GM13977 (cell line): ENCODE measurements at places on chromosomes 11 and 22.

GRCh38 chr11:1082728-1083620 lies 8.3 kb downstream of the MUC2 start:
- DNase-seq, result no peak

GRCh38 chr11:100353083-100353482 lies 334.0 kb upstream of the ARHGAP42 start:
- DNase-seq, result no peak

DNA sequence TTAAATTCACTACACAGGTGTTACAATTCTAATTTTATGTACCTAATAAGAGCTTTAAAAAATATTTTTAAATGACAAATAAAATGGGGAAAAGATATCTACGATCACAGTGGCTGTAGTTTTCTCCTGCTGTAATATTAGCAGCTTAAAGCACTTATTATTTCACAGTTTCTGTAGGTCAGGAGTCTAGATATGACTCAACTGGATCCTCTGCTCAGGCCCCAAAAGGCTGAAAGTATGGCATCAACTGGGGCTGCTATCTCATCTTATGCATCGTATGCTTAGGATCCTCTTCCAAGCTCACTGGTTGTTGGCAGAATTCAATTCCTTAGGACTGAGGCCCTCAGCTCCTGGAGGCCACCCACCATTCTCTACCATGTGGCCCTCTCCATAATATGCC lies 12.8 kb downstream of the FBXO3 start:
- peak; percentile 64 for DNase-seq

DNA sequence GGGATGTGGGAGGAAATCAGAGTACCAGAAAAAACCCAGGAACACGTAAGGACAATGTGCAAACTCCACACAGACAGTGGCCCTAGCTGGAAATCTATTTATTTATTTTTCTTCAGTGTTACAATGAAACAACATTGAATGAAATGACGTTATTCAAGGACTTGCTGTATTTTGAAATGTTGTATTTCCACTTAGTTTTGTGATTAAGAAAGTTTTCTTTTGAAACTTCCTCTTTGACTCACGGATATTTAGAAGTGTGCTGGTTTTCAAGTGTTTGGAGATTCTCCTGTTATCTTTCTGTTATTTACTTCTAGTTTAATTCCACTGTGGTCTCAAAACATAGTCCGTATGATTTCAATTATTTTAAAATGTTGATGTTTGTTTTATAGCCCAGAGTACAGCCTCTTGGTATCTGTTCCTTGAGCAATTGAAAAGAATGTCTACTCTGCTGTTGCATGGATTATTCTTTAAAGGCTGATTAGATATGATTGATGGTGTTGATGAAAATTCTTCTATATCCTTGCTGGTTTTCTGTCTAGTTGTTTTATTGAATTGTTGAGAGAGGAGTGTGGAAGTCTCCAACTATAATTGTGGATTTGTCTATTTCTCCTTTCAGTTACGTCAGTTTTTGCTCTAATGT lies 141.0 kb downstream of the ARHGAP20 start:
- no peak for DNase-seq

- DNase-seq, result no peak
Observed at GRCh38 chr22:37403267-37403960, 23.9 kb downstream of the ELFN2 start.

DNA sequence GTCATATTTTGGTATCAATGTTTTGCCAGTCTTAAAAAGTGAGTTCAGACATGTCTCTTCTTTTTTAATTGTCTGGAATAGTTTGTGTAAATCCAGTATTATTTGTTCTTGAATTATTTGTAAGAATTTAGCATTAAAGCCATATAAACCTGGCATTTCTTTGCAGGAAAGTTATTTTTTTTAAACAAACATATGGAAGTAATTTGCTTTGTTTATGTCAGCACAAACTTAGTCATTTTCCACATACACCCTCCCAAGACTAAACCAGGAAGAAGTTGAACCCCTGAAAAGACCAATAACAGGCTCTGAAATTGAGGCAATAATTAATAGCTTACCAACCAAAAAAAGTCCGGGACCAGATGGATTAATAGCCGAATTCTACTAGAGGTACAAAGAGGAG lies 9.1 kb upstream of the CCDC81 start:
- no peak for DNase-seq

DNA sequence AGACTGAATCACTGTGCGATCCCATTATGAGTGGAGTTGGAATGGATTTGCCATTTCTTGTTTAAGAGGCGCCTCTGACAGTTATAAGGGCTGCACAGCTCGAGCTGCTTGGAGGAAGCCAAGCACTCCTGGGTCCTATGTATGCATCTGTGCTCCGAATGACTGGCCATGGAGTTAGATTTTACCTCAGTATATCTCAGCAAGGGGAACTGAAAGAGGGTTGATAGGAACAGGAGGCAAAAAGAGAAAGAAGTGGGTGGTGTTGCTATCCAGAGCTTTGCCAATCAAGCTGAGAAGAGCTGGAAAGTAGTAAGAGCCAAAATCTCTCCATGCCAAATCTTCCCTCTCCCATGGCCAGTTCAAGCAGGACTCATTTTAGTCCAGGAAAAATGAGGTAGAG lies 632.0 kb upstream of the KIRREL3 start:
- no peak for DNase-seq

DNA sequence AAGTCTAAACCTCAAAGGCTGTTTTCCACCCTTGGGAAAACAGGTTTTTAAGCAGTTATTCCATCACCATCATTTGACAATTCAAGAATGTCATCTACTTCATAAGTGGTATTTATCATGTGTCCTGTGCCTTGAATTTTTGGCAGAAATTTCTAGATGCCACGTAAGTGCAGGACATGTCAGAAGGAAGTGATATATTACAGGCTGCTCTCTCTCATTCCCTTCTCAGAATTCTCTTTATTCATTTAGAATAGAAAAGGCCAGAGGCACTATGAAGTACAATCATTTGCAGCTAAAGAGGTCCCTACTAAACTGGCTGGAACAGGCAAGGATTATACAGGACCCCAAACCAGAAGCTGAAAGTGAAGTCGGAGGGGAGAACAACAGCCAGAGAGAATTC lies 11.9 kb downstream of the RBFOX2 start:
- DNase-seq, result no peak

DNA sequence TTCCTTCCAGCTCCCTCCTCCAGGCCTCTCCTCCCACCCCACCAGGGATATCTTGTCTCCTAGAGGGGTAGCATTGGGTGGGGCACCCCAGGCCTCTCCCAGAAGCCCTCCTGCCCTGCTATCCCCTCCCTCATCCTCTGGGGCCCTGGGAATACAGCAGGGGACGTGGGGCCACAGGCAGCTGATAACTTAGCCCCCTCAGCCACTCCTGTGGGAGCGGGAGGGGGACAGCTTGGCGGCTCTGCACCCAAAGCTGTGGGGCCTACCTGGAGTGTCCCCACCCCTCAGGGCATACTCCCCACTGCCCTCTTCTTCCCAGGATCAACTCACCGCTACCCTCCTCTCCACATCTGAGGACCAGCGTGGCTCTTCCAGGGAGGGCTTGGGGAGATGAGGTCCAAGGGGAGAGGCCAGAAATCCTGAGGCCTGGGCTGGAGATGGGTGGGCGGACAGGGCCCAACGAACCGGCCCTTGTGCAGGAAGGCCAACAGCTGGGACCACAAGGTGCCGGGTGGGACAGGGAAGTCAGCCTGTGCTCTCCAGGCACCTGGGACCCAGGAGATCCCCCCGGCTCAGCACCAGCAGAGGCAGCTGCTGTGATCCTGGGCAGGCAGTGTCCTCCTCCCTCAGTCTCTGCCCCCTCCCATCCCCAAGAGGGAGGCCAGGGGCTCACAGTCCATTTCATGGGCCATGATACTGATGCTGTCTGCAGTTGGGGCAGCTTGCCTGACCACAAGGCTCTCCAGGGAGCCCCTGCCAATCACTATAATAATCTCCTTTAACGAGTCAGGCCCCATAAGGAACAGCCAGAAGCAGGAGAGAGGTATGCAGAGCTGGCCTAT lies 23.2 kb downstream of the NEAT1 start:
- DNase-seq, result no peak

DNA sequence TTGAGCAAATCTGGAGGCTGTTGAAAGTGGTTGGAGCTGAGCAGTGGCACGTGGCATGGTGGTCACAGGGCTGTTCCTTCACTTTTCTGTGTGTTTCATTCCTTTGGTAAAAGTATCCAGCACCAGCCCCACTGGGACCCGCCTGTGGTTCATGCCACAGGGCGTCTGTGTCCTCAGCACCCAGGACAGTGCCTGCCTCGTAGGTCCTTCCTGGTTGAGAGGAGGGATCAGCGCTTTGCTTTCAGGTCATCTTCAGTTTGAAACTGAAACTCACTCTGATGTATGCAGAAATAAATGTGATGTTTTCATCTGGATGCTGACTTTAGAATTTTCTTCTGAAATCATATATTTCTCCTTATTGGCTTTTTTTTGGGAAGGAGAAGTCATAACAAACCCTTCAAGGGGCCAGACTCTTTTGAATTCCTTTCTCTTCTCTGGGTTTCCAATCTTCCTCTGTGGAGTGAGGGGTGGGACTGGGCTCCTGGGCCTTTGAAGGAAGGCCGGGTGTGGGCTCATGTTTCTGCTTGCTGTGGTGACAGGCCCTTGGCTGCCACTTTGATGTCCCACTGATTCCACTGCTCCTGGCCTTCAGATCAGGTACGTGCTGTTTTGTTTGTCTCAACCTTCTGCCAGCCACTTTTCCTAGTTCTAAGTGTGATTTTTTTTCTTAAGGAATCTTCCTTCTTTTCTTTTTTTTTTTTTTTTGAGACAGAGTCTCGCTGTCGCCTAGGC lies 26.2 kb downstream of the TBC1D22A start:
- peak; percentile 71 for DNase-seq

- DNase-seq, result no peak
Observed at GRCh38 chr11:100923555-100923954, 206.1 kb downstream of the PGR start.

GRCh38 chr11:92709329-92709728 lies 260.1 kb upstream of the MTNR1B start:
- DNase-seq, result no peak

GRCh38 chr11:91796999-91797398 lies 427.6 kb upstream of the FAT3 start:
- no peak for DNase-seq

- peak; percentile 90 for DNase-seq
Observed at GRCh38 chr11:74726547-74727182, 4.6 kb downstream of the CHRDL2 start.

DNA sequence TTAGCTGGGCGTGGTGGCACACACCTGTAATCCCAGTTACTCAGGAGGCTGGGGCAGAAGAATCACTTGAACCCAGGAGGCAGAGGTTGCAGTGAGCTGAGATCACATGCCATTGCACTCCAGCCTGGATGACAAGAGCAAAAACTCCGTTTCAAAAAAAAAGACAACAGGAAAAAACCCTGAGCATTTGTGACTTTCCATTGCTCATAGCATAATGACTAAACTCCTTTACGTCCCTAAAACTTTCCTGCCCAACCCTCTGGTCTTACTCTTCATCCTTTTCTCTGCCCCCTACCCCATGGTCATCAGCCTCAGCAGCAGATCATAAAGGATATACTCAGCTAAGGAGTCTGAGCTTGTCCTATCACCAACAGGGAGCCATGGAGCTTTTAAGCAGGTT lies 6.8 kb upstream of the LDLRAD3 start:
- no peak for DNase-seq

DNA sequence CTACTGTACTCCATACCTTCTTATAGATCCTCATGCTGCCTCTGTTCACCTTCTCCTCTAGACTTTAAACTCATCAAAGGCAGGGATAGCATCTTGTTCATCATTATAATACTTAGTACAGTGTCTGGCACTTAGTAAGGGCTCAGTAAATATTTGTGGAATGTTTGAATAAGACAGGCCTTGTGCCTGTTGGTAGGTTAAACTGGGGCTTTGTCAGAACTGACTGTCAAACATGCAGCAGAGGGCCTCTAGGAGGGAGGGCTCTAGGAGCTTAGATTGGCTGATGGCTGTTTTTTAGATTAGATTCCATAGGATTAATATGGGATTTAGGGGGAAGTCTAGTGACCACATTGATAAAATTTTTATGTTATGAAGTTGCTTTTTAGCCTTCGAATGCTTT lies 70.8 kb downstream of the RNF169 start:
- DNase-seq, result no peak

DNA sequence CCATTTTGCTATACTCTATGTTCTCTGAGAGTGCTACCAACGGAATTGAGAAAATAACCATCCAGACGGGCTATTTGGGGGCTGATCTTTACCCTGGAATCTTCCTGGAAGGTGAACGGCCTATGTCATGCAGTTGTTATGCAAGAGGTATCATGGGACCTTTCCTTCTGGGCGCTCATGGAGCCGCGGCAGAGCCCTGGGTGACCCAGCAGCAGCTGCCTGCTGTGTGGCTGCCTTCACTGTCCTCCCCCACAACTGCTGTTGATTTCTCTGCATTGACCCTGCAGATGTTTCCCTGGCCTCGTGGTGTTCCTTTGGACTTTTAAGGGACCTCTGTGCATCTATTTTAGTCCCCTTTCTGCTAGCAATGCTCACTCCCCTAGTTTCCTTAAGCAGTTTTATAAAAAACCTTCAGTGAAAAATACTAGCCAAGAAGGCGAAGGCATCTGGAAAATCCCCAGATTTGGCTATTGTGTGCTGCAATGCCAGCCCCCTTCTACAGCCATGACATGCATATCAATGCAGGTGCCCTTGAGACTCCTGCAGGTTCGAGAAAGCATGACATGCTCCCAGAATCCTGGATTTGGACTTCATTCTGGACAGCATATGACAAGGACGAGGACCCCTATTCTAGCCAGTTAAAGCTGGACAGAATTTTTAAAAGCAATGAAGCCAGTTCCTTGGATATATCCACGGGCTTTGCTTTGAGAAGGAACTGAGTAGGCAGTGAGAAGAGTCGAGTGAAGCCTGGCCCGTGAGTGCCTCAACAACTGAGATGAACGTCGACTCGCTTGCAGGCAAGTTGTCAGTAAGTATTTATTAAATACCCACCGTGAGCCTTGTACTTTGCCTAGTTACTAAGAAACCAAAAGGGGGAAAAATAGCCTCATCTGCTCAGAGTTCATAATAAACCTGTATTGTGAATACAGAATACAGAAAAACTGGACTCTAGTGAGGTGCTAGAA lies at the start of gene SLC25A18:
Gene SLC25A18 (plus strand): TSS at position 593 of the 965 bp plus-strand sequence. CDS start 16,447 bp downstream, outside the sequence.
- no peak for DNase-seq

GRCh38 chr11:69542314-69543168 lies 61.1 kb downstream of the LINC01488 start:
- DNase-seq, result no peak

DNA sequence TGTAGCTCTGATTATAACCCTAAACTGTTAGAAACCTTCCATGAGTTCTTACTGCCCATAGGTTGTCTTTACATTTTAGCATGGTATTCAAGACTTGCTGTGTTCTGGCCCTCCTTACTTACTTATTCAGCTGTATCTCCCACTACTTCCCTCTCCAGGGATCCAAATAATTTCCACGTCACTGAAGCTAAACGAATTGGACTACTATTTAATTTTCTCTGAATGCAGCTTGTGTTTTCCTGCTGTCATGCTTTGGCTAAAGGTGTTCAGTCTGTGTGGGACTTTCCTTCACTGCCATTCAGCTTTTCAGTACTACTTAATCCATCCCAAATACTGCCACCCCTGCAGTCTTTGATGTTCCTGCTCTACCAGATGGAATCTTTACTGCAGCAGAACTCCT lies 88.3 kb downstream of the UVRAG start:
- no peak for DNase-seq

DNA sequence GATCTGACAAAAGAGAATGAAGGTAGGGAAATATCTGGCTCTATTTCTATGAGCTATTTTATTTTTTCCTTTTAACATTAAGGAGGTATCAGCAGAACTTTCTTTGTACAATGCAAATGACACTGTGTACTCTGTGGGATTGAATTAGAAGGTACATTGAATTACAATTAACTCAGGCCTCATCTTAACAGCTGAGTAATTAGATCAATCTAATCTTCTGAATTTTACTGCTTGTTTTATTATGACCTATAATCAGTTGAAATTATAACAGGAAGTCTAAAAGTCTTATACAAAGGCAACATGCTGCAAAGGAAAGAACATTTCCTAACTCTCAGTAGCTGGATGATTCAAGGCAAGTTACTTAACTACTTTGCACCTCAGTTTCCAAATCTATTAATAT lies 69.8 kb downstream of the RELT start:
- no peak for DNase-seq
